NCI-H2171 treated with DMSO at 0.1 percent for 48 hours (cell line): ENCODE measurements at places on chromosomes 2 and 18.
A peak's percentile ranks its signal among the peaks of the same experiment; 100 is the strongest.

GRCh38 chr2:201779901-201780673 is 646 bp downstream of the ALS2 start:
- peak; percentile 49 for DNase-seq

- DNase-seq = no peak
These were observed 364.3 kb upstream of the SPHKAP start for GRCh38 chr2:228545748-228546145.

DNA sequence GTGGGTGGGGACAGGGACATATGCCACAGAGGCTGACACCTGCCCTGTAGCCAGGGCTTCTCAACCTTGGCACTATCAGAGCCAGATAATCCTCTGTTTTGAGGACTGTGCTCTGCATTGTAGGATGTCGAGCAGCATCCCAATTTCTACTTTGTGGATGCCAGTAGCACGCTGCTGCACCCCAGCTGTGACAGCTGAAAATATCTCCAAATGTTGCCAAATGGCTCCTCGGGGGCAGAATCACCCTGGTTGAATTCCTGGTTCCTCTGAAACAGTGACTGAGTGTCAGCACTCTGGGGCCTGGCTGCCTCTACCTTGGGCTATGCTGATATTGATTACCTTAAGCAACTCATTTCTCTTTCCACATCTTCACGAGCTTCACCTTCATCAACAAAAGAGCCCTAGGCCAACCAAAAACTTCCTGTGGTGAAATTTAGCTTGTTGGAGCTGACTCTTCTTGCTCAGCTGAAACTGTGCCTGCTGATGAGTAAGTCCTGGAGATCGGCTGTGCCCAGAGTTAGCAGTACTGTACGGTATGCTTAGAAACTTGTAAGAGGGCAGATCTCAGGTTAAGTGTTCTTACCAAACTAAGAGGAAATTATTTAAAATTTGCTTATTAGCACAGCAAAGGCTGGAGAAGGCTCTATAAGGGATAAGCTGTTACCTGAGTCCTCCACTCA is 138.1 kb downstream of the SEPTIN10 start:
- DNase-seq = no peak

- DNase-seq = no peak
These were observed 793.9 kb upstream of the NRXN1 start for GRCh38 chr2:51825823-51826222.

DNA sequence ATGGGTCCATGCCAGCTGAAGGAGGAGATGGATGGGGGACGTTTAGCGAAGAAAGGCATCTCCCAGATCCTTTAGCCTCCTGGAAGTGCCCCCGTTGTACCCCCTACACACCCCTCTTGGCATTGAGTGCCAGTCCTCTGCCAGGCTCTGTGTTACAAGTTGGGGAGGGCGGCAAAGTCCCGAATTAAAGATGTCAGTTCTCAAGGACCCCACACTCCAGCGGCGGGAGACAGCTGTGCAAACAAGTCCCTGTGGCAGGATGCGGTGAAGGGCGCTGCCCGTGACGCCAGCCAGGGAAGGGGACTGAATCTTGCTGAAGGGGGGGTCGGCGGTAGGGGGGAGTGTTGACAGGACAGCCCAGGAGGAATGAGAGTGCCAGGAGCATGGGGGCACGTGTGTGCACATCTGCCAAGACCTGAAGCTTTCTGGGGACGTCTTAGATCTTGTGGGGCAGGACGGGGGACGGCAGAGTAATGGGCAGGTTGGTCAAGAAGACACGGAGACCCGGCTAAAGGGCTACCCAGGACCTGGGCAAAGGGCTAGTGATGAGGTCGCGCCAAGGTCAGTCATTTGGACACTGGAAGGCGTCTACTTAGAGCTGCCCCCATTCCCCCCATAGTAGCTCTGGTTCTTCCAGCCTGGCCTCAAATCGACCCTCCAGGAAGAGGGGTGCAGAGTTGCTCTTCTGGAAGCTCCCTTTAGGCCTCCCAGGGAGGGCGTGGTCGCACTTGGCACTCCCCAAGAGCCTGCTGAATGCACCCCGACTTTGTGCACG is 2.8 kb upstream of the CTDSP1 start:
- peak; percentile 59 for DNase-seq

DNA sequence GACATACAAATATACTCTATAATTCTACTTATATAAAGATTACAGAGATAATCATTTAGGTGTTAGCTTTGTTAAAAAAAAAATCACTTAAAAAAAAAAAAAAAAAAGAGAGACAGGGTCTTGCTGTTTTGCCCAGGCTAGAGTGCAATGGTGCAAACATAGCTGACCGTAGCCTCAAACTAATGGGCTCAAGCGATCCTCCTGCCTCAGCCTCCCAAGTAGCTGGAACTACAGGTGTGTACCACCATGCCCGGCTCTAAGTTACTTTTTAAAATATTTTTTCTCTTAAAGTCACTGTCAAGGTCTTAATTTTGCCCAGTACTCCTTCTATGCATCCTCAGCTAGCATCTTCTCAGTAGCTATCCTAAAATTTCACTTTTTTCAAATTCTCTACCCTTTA is 77.2 kb upstream of the SLC25A52 start:
- no peak for DNase-seq

DNA sequence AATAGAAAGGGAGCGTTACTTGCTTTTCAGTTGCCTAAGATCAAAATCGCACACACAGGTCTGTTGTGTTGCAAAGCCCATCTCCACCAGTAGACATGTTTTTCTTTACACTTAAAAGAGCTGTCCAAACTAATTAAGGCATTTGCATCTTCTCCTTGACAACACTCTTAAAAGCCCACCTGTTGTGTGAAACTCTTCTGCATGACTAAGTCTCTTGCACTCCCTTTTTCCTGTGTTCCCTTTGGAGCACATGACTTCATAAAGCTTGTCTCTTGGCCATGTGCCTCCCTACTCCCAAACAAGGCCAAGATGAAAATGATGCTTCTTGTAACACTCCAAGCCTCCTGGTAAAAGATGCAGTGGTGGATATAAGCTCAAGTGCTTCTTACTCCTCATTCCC is 26.1 kb downstream of the PID1 start:
- DNase-seq = no peak

- DNase-seq = no peak
These were observed 7.7 kb downstream of the DOK1 start for GRCh38 chr2:74562126-74562775.
